ENCODE measurements at places on chromosomes 3 and 15. TPM values are rescaled to one million over a fixed set of nuclear protein-coding genes. Genes with fewer than 3 reads are reported as not detected.
A peak's percentile ranks its signal among the peaks of the same experiment; 100 is the strongest.

ACOX2 gene
- 14.6 TPM for total RNA-seq

CLRN1 gene
- not detected for total RNA-seq

MFGE8 gene
- total RNA-seq = 31.3 TPM

GRAMD1C gene
- 4.1 TPM for total RNA-seq

GOLGA8T gene
- not detected for total RNA-seq

MYZAP gene
- 12.2 TPM for total RNA-seq

EXOSC7 gene
- total RNA-seq = 24.9 TPM

OPA1 gene
- 93.0 TPM for total RNA-seq

NLGN1 gene
- total RNA-seq = 1.3 TPM

AGBL1 gene
- total RNA-seq = 0.24 TPM

CHRNA3 gene
- total RNA-seq = 2.0 TPM

ALDH1L1 gene
- 15.3 TPM for total RNA-seq

ATP13A5 gene
- 0.05 TPM for total RNA-seq

A4GNT gene
- not detected for total RNA-seq

KBTBD13 gene
- total RNA-seq = not detected

DNA sequence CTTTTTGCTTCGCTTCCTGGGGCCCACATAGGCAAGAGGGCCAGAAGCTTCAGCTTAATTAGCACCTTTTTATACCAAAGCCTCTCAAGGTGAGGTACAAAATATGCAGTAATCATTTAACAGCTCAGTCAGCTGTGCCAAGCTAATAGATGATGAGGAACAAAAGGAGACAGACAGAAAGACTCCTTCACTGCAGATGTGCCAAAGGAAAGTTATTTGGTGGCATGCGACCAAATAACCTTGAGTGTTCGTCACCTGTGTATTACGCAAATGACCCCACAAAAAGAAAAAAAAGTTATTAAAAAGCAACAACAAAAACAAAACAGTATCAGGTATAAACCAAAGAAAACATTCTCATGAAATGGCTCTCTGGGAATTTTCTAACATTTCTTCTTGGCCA is 325.8 kb upstream of the IGF1R start:
- no peak for DNase-seq

DNA sequence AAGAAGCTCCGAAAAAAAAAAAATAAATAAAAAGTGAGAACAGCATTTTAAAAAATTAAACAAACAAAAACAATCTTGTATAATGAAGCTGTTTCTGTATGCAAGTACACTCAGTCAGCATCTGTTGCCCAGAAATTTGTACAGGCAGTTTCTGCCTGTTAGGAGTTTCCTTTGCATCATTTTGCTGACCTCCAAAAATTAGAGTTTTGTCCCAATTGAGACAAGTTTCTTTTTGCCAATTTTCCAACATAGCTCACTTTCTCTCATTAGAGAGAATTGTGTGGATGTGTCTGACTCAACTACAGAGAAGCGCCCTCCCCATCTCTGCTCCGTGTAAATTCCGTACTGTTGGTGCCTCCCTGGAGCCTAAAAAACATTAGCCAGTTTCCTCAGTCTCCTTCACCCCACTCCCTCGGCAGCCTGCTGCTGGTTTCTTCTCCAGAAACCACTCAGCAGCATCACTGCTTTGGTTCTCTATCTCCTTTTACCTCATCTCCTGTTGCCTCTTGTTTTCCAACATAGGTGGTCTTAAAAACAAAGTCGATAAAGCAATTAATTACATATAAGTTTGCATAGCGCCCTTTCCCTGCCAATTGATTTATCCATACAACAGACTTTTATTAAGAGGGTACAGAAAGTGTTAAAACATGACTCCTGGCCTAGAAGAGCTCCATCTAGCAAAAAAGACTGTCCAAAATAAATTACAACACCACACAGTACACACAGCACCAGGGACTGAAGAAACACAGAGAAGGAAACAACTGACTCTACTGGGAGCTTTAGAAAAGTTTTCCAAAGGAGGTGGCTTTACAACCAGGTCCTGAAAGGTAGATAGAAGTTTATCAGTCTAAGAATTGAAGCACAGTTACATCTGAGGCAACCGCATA is 286.7 kb downstream of the SHOX2 start:
- DNase-seq = no peak

DNA sequence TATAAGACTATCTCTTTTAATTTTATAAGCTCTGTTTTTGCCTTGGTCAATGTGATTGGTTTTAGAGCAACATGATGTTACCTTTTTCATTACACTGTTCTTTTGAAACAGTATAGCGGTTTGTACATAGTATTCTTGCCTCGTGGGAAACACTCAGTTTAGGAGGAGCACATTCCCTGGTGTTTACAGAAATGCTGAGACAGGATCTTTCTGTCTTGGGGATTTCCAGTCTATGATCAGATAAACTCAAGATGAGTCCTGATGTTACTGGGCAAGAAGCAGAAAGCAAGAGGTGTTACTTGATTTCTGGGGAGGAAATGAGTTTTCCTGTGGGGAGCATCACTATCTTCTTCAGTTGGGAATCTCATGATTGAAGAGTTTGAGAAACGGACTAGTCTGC is 2.5 kb downstream of the TMEM266 start:
- no peak for DNase-seq

- no peak for DNase-seq
These were observed 243.5 kb upstream of the SEMA6D start for GRCh38 chr15:47473832-47474231.

GRCh38 chr15:26391567-26392194 is 381.2 kb downstream of the GABRB3 start:
- DNase-seq = no peak

GRCh38 chr3:108065096-108065495 is 25.7 kb downstream of the CD47 start:
- no peak for DNase-seq

GRCh38 chr15:53009093-53009492 is 219.0 kb upstream of the ONECUT1 start:
- DNase-seq = no peak

DNA sequence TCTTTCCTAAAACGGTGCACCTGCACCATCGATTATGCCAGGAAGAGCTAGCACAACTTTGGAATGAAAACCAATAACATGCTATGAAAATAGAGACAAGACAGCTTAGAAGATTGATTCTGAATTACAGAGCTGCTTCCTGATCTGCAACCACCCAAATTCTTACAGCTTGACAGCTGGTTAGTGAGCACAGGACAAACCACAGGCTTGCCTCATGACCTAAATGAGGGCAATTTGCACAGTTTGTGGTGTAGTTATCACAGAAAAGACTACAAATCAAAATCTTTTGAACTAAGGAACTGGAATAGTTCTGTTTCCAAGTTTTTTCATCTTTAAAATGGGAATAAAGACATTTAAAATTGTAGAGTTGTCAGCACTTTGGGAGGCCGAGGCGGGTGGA is 533.5 kb downstream of the NAALADL2 start:
- DNase-seq = no peak

DNA sequence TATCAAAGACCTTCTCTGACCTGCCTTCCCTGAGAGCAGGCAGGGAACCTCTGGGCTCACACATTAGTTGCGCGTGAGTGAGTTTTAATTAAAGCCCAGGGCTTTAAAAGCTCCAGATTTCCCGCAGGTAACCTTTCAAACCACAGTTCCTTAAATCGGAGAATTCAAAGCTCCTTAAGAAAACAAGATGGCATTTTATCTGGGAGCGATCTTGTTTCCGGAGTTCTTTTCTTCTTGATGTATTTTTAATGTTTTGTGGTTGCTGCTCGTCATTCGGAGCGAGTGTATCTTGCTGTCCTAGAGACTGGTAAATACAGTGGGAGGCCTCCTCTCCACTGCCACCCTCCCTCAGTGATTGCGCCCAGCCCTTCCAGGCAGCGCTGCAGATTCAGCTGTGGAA is 284.3 kb downstream of the CLSTN2 start:
- no peak for DNase-seq

- no peak for DNase-seq
These were observed 127.6 kb upstream of the AZI2 start for GRCh38 chr3:28476194-28476593.

DNA sequence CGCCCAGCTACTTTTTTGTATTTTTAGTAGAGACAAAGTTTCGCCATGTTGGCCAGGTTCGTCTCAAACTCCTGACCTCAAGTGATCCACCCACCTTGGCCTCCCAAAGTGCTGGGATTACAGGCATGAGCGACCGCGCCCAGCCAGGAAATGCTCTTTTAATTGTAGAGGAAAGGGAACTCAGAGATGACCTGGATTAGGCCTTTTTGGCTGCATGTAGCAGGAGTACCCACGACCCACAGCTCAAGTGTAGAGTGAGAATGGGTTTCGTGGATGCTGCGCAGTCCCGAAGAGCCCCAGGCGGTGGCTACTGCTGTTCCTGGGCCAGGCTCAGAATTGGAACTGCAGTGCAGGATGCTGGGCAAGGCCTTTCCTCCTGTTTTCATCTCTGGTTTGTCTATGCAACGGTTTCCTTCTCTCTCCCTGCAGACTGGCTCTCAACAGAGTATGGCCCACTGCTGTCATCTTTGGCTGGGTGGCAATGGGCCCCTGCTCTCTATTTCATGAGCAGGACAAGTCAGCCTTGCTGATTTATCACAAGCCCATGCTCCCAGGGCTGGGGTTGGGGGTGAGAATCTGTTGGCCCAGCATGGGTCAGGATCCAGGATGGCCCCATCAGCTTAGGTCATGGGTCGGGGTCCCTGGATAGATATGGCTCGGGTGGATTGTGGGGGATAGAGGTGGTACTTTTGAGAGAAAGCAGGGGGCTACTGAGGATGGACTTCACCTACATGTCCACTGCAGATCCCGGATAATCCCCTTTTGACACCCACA is 51.2 kb downstream of the GASK1A start:
- DNase-seq = no peak

GRCh38 chr15:100291106-100291505 is 50.7 kb downstream of the ADAMTS17 start:
- no peak for DNase-seq

- no peak for DNase-seq
These were observed 260.9 kb downstream of the TIGIT start for GRCh38 chr3:114554731-114555130.

GRCh38 chr3:11465744-11466616 is 177.7 kb downstream of the VGLL4 start:
- DNase-seq = peak; percentile 25

GRCh38 chr3:153275514-153275913 is 113.5 kb downstream of the RAP2B start:
- DNase-seq = no peak

GRCh38 chr15:42508263-42508690 is 12.8 kb downstream of the SNAP23 start:
- DNase-seq = no peak

GRCh38 chr3:41482134-41482533 is 282.8 kb downstream of the CTNNB1 start:
- no peak for DNase-seq

GRCh38 chr3:44950275-44950734 is 25.7 kb downstream of the ZDHHC3 start:
- no peak for DNase-seq

DNA sequence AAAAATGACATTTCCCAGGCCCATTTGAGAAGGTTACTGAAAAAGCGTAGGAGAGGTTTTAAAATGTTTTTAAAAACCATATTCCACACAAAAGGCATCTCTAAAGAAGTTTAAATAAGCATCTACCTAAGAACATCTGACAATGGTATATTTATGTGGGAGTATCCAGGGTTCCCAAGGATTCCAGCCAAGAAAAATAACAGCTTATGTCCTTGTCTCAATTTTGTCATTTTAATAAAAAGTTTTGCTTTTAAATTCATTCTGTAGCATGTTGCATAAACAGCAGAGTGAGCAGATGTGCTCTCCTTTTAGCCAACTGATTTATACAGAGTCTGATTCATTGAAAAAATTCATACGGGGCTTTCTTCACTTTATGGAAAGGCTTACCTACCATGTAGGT is 129.9 kb downstream of the LRRC3B start:
- no peak for DNase-seq

DNA sequence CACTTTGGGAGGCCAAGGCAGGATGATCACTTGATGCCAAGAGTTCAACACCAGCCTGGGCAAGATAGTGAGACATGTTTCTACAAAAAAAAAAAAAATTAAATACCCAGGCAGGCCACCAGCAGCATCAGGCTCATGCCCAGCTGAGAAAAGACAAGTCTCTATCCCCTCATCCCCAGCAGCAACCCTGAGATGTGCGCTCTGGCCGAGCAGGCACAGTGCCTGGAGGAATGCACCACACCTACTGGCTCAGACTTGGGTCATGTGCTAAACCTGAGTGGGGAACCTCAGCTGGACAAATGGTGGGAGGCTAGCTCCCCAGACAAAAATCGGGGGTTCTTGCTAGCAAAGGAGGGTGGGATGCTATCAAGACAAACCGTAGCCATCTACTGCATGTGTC is 10.2 kb upstream of the CCDC174 start:
- DNase-seq = no peak

DNA sequence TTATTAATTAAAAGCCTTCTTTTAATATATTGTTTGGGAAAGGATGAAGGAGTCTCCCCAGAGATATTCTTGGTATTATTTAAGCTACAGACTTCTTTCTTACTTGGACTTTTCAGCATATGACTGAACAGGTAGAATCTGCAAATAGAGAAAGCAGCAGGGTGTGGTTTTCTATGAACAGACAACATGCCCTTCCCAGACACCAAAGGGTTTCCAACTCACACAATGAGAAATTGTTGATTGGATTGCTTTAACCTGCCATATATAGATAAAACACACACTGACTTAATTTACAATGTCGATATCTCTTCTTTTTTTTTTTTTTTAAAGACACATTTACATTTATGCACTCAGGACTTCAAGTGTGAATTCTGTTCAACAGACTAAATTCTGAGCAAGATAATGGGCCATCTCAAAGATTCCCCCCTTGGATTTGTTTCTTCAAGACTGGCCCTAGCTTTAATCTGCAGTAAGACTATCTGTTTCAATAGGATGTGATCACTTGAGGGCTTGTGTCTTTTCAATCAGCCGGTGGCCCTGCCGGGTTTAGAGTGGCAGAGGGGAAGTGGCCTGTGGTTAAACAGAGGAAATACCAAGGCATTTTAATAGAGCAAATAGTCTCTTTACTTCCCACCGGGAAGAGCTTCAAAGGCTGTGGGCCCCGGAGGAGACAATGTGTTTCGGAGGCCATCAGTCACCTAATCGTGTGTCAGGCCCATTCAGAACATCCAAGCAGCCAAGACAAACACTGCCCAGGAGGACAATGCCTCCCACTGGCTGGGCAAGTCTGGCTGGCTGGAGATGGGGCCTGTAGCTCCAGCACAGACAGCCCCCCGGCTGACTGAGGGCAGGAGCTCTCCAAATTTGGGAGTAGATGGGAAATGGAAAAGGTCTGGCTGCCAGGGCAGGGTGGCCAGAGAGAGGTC is 6.1 kb downstream of the IL17RD start:
- DNase-seq = no peak

- no peak for DNase-seq
These were observed 54.3 kb upstream of the SMAD3 start for GRCh38 chr15:67010898-67011616.

DNA sequence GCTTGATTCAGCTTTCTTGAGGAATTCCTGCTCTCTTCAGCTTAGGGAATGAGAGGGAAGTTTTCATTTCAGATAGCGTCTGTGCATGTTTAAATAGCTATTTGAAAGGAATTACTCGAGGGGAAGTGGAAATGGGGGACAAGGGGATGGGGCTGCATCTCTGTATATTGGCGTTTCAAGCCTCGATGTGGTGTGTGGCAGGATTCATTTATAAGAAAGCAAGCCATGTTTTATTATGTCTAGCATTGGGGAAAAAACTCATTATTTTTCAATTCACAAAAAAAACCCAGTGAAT is 1.0 kb downstream of the ATP2C1 start:
- DNase-seq = no peak

GRCh38 chr3:180989291-180990163 is at the start of gene DNAJC19:
Gene DNAJC19 (minus strand): TSS chr3:180989736. CDS start chr3:180989602, 134 bp downstream.
- DNase-seq = peak; percentile 97

Measured in colonic mucosa (tissue), 4 donors.